ENCODE measurements at places on chromosomes 3 and 15.

DNA sequence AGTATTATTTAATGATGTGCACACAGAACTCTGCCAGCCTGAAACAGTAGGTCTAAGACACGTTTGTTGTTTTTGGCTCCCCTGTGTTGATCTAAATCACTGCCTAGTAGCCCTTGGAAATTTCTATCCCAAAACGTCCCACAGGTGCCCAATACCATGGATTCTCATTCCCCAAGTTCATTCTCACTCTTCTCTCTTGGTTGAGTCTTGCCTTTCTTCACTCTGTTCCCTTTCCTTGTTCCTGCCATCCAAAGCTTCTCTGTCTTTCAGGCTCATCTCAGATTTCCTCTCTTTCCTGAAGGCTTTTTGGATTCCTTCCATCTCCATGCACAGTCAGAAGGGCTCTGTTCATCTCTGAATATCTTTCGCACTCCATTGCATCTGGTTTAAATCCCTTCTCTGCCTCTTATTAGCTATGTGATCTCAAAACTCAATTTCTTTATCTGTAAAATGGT, 54.2 kb downstream of the PPARG start:
- no peak for DNase-seq

GRCh38 chr3:141870091-141870687, 6.3 kb upstream of the ATP1B3 start:
- DNase-seq: no peak

DNA sequence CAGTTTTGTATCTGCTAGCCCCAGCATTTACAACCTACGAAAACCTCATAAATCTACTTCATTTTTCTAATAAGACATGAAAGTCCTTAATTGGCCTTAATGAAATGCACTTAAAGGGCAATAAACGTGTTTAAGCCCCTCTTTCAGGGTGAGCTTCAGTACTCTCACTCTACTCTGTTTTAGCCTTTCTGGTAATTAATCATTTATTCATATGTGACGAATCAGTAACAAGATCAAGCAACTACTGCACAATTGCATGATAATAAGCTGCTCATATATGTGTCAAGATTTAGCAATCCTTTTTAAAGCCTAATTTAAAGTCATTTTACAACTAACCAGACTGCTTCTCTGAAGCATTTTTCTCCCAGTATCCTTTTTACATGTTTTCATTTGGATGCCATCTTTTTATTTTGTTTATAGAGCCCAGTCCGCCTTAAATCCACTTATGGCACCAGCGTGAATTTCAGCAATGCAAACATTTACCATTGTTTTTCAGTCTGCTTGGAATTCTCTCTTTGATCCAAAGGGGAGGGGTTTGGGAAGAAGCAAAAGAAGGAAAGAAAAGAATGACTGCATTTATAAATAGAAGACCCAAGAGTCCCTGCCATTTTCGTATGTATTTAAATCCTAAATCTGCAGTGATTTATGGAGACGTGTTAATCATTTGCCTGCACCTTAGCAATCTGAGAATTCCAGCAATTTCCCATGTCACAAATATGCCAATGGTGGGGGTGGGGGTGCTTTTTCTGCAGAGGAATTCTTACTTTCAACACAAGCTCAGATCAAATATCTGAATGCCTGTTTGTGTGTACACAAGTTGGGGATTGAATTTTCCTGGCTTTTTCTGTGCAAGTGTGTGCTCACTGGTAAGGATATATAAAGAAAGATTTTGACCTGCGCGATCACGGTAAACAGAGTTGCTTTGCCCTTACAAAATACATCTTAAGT, 230.8 kb upstream of the TBC1D5 start:
- no peak for DNase-seq

DNA sequence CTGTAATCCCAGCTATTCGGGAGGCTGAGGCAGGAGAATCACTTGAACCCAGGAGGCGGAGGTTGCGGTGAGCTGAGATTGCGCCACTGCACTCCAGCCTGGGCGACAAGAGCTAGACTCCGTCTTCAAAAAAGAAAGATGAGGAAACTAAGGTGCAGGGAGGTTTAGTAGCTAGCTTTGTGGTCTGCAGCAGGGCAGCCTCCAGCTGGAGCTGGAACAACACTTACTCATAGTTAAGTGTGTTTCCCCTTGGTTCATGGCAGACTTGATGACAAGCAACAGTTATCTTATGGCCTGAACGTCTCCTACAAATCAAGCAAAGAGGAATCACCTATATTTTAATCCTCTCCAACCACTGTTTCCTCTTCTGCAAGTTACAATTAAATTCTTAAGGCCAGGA, 12.6 kb downstream of the KAT2B start:
- DNase-seq: no peak

- peak; percentile 28 for DNase-seq
Observed at GRCh38 chr3:19146685-19147650, 1.3 kb upstream of the KCNH8 start.

GRCh38 chr3:140572334-140572733, 105.5 kb upstream of the TRIM42 start:
- no peak for DNase-seq

GRCh38 chr15:98604983-98605382, 43.4 kb upstream of the IGF1R start:
- no peak for DNase-seq

DNA sequence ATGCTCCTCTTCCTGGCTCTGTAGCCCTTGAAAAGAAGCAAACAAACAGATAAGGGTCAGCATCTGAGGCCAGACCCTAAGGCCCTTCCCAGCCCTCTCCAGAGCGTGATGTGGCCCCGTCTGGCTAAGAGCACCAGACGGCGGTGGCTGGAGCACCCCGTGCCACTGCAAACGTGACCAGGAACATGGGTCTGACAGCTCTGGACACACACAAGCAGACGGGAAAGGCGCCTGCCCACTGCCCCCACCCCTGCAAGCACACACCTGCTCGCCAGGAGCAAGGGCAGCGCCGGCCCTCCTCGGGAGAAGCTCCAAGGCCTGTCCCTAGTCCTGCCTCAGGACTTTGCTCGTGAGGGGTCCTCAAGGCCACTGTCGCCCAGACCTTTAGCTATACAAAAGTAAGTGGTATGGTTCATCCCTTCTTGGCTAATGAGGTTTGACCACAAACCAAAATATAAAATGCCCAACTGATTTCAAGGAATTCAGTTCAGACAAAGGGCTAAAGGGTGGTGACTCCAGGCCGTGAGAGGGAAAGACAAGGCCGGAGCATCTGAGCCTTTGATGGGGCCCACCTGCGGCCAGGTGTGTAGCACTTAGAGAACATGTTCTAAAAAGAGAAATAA, 90.4 kb downstream of the XXYLT1 start:
- no peak for DNase-seq

DNA sequence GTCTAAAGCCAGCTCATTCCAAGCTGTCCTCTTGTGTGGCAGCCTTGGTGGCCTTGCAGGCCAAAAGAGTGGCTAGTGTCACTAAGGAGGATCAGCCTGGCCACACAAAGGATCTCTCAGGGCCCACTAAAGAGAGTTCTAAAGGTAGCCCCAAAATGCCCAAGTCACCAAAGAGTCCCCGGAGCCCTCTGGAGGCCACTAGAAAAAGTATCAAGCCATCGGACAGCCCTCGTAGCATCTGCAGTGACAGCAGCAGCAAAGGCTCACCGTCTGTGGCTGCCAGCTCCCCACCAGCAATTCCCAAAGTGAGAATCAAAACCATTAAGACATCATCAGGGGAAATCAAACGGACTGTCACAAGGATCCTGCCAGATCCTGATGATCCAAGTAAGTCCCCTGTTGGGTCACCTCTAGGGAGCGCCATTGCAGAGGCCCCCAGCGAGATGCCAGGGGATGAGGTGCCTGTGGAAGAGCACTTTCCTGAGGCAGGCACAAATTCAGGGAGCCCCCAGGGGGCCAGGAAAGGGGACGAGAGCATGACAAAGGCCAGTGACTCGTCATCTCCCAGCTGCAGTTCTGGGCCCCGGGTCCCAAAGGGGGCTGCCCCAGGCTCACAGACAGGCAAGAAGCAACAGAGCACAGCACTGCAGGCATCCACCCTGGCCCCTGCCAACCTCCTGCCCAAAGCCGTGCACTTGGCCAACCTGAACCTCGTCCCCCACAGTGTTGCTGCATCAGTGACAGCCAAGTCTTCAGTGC, 33.5 kb upstream of the ALPK3 start:
- no peak for DNase-seq

DNA sequence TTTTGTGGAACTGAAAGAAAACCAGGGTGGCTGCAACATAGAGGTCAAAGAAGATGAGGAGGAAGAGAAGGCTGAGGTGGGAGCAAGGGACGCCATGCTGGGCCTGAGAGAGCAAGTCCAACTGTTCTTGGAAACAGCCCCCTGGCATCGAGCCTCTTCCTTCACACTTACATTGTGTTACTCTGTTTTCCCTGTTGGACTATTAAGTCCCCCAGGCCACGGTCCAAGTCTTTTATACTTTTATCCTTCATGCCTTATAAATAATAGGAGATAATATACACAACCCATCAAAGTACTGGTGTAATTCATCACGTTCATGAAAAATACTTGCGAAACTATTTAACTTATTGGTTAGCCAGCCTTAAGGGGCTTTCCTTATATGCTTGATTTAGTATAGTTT, 79.3 kb downstream of the ATG7 start:
- DNase-seq: no peak
